Stimulated activated naive B cell treated with anti-CD40 and anti-IgM and Interleukin-4, amounts not matched to agents 10 μg/mL and 1 μg/mL and 100 μg/mL, for 72 hours (primary cell): ENCODE measurements at places on chromosomes 4 and X.

DNA sequence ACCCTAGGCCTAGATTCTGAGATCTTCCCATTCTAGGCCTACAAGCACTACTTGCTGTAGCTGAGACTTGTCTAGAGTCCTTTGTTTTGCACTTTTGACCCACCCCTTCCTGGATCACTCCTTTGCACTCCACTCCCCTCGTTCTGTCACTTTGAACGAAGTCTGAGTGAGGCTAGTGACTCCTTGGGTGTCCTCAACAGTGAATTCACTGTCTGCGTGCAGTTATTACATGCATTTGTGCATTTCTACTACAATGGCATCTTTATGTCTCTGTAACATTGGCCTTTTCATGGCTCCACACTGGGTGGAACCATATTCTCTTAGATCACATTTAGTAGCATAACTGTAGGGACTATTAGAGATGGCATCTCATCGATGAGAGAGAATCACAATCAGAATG, 50.5 kb downstream of the OCRL start:
- H3K36me3 ChIP-seq = peaks cover 8% of the 10 kb centered on the region
- H3K27ac ChIP-seq = no peak overlapping the region
- H3K27me3 ChIP-seq = no peaks in the 10 kb centered on the region
- DNase-seq = no peak

- H3K4me3 ChIP-seq = no peak overlapping the region
- DNase-seq = no peak
- H3K36me3 ChIP-seq = no peaks in the 10 kb centered on the region
- peaks cover 8% of the 10 kb centered on the region for H3K4me1 ChIP-seq
- H3K27me3 ChIP-seq = peaks cover 43% of the 10 kb centered on the region
Observed at GRCh38 chr4:118348886-118349285, 3.9 kb downstream of the PRSS12 start.

- no peaks in the 10 kb centered on the region for H3K4me1 ChIP-seq
- H3K36me3 ChIP-seq = no peaks in the 10 kb centered on the region
- no peaks in the 10 kb centered on the region for H3K27me3 ChIP-seq
- no peak for DNase-seq
Observed at GRCh38 chrX:55030271-55031205, at the start of gene ALAS2. Gene ALAS2, minus strand, starts transcription at chrX:55030977. Its CDS starts 4,977 bp downstream, at chrX:55026000.

DNA sequence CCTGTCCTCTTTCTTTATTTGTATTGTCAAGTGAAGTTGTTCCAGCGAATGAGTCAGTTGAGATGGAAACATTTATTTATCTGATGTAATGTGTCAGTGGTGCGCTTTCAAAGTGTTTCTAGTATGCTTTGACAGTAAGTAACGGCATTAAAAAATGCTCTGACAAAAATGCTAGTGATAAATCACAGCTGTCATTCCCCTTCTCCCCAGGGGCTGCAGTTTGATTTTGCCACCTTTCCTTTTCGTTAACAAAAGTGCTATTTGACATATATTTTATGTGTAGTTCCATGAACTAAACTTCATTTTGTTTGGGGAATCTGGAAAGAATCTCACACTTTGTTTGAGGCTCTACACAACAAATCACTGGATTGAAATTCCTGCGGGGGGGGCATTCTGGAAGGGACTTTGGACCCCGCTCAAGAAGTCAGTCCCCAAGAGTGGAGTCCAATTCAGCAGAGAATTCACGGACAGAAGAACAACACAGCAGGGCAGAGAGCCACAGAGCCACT, 7.6 kb upstream of the TBC1D19 start:
- no peak for DNase-seq
- no peaks in the 10 kb centered on the region for H3K36me3 ChIP-seq
- no peak overlapping the region for H3K4me3 ChIP-seq
- H3K27ac ChIP-seq = no peak overlapping the region
- H3K4me1 ChIP-seq = no peaks in the 10 kb centered on the region

DNA sequence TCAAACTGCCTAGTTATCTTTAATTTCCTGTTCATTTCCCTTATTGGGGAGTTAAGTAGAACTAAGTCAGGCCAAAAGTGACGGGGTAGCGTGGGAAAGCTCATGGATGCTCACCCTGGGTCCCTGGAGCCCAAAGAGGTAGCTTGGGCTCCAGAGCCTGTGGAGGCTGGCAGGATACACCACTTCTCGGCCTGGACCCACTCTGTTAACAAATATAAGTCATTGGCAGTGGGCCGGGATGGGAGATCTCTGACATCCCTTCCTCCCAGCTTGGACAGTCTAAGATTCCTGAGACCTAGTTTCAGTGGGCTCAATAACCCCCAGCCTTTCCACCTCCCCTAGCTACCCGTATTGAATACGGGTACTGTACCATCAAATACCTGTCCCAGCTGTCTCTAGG, 106.1 kb downstream of the EFNB1 start:
- H3K27me3 ChIP-seq = no peaks in the 10 kb centered on the region
- no peaks in the 10 kb centered on the region for H3K4me1 ChIP-seq
- H3K36me3 ChIP-seq = no peaks in the 10 kb centered on the region
